Thymus (tissue), 14 donors: ENCODE measurements at places on chromosomes 3 and 15. TPM values are rescaled to one million over a fixed set of nuclear protein-coding genes. Genes with fewer than 3 reads are reported as not detected.

DNA sequence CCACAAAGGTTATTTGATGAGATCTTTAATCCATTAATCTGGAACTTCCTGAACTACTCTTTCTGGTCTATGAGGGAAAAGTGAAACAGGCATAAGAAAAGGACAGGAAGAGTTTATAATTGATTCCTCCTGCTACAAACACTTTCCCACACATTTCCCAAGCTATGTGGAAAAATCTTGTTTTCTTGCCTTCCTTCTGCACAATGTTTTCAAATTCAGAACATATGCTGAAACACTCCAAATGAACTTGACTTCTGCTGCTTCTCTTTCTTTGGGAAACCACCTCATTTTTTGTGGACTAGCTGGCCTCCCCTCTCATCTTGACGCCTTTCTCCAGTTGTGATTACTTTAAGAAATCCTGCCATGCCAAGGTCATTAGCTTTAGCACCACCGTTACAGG, 100.7 kb upstream of the PTPRG start:
- no peak for DNase-seq

DNA sequence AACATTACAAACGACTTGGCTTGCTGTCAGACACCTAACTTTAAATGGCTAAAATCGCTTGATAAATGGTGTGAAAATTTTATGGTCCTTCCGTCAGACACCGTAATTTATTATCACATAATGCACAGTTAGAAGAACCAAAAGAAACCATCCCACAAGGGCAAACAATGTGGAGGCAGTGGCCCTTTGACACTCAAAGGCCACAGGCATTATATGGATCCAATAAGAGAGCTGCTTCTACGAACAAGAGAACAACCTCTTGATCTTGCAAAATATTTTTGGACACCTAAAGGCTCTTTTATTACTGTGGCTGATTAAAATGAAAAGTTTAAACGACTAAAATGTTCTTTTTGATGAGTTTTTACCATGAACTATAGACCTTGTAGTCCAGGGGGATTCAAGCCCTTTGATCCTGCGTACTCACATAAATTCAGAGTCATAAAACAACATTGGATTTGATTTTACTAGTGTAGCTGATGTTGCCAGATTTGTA, 202.8 kb downstream of the FMN1 start:
- DNase-seq = no peak

GRCh38 chr3:150410311-150411105, 2.4 kb downstream of the TSC22D2 start:
- no peak for DNase-seq

DNA sequence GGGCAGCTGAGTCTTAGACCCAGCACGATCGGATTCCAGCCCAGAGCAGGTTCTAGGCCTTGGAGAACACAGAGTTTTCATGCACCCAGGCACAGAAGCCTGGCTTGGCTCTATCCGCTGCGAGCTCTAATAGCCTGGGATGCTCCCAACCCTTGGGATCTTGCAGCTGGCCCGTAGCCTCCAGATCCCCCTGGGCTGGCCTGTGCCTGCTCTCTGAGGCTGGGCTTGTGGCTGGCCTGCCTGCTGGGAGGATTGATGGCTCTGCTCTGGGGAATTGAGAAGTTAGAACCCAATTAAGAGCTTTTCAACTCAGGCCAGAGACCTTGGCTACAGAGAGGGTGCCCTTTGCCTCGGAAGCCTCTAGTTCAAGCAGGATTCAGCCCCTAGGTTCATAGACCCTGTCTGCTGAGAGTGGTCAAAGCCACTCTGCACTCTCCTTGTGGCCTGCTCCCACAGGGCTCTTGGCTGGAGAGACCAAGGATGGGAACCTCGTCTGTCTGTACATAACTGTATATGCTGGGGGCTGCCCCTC, 64.4 kb downstream of the MAGEF1 start:
- DNase-seq = no peak

GRCh38 chr15:52100807-52101442, 11.7 kb downstream of the BCL2L10 start:
- no peak for DNase-seq

- DNase-seq = no peak
Observed at GRCh38 chr3:162096874-162097273, 600.3 kb downstream of the OTOL1 start.

GRCh38 chr3:107269136-107269535, 108.1 kb upstream of the CCDC54 start:
- DNase-seq = no peak

The SERINC4 gene
- 0.52 TPM for polyA plus RNA-seq
